ENCODE measurements at places on chromosomes 7 and 10.

DNA sequence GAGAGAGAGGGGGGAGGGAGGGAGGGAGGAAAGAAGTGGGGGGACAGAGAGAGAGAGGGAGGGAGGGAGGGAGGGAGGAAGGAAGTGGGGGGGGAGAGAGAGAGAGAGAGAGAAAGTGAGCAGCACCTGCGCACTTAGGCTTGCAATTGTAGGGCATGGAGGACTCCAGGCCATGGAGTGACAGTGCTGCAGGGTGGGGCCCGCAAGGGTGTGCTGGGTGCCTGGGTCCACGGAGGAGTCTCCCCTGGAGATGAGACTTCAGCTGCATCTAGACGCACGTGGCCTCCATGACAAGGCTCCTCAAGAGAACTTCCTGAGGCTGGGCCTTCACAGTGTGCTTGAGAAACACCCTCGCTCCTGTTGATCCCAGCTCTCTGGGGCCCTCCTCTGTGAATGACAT lies 44.5 kb downstream of the CLRN3 start:
- no peak for DNase-seq

GRCh38 chr10:75355706-75356105 lies 45.9 kb downstream of the ZNF503 start:
- DNase-seq: no peak

- DNase-seq: no peak
Observed at GRCh38 chr7:102191556-102192379, 94.9 kb upstream of the SH2B2 start.

DNA sequence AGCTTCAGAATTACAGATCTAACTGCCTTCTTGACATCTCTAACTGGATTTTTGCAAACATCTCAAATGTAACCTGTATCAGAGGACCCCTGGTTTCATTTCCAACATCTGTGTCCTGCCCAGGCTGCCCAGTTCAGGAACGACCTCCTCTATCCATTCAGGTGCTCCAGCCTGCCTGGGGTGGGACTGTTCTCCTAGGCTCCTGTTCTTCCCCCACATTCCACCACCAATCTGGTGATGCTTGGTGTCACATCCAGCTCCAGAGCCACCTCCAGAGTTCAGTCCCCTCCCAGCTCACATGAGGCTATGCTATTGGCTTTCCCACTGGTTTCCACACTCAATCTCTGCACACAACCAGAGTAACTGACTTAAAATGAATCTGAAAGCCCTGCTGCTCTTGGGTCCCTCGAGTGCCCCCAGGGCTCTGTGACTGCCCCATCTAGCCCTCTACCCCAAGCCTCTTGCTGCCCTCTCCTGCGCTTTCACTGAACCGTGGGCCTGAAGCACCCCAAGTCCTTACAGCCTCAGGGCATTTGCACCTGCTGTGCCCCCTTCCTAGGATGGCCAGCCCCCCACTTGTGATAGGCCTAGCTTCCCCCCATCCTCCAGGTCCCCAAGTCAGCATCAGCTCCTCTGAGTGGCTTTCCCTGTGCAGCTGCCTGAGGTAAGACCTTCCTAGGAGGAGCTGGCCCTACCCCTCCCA lies 46.1 kb downstream of the PPIF start:
- DNase-seq: no peak

DNA sequence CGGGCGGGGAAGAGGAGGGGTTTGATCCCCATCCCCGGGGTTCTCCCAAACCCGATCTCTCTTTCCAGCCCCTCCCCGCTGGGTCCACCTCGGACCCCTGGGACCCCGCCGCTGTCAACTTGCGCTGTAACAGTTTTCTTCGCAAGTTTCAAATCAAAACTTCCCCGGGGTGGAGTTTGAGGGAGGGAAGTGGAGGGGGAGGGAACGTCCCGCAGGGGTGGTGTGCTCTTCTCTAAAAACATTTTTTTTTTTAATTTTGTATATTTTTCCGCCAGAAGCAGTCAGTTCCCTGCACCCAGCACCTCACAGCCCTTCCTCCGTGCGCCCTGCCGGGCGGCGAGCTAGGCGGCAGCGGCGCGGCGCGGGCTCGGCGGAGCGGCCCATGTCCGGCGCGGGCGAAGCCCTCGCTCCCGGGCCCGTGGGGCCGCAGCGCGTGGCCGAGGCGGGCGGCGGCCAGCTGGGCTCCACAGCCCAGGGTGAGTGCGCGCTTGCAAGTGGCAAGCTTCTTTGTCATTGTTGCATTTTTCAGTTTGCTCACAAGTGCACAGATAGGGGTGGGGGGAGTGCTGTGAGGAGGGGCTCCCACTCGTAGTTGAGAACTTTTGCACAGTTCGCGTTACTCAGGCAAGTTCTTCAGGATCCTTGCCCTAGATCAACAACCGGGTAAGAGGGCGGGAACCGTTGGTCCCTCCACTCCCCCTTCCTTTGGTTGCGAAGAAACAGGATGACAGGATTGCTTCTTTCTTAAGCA lies 933 bp downstream of the MDFIC start:
- DNase-seq: no peak

GRCh38 chr10:43607199-43607573 lies 948 bp downstream of the ZNF485 start:
- no peak for DNase-seq

GRCh38 chr10:18860631-18861240 lies 187.9 kb upstream of the MALRD1 start:
- no peak for DNase-seq

- DNase-seq: no peak
Observed at GRCh38 chr7:84245835-84246234, 51.2 kb upstream of the SEMA3A start.

GRCh38 chr7:130492523-130493274 lies 814 bp downstream of the MEST start:
- DNase-seq: no peak

DNA sequence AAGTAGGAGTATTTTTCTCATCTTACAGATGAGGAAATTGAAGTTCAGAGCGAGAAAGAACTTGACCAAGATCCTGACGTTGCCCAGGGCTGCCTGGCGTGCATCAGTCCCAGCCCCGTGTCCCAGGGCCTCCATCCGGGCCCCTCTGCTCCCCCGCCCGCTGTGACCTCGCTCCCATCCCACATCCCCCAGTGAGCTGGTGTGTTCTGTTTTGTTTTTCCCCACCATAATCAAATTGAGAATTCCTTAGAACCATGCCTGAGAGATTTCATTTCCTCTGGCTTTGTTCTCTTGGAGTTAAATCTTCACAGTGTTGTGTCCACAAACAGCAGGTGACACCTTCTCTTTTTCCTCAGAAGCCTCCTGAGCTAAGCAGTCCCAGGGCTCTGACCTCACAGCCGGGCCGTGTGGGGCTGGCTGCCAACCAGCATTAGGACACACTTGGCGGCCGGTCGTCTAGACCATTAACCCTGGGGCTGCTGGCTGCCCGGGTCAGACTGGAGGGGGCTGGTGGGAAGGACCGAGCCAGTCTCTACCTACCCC lies 44.3 kb downstream of the PFKP start:
- no peak for DNase-seq

- DNase-seq: no peak
Observed at GRCh38 chr7:158106272-158106671, 481.4 kb downstream of the PTPRN2 start.

DNA sequence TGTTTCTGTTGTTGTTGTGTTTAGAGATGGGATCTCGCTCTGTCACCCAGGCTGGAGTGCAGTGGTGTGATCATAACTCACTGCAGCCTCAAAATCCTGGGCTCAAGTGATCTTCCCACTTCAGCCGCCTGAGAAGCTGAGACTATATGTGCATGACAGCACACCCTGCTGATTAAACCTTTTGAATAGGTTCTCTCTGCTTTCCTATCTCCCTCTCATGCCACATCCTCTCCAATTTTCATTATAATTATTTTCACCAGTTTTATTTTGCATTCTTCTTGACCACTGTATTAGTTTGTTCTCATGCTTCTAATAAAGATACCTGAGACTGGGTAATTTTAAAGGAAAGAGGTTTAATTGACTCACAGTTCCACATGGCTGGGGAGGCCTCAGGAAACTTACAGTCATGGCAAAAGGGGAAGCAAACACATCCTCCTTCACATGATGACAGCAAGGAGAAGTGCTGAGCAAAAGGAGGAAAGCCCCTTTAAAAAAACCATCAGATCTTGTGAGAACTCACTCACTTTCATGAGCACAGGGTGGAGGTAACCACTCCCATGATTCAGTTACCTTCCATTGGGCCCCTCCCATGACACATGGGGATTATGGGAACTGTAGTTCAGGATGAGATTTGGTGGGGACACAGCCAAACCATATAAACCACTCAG lies 12.9 kb downstream of the AGK start:
- no peak for DNase-seq

GRCh38 chr10:1114719-1115606 lies 58.8 kb downstream of the WDR37 start:
- no peak for DNase-seq

DNA sequence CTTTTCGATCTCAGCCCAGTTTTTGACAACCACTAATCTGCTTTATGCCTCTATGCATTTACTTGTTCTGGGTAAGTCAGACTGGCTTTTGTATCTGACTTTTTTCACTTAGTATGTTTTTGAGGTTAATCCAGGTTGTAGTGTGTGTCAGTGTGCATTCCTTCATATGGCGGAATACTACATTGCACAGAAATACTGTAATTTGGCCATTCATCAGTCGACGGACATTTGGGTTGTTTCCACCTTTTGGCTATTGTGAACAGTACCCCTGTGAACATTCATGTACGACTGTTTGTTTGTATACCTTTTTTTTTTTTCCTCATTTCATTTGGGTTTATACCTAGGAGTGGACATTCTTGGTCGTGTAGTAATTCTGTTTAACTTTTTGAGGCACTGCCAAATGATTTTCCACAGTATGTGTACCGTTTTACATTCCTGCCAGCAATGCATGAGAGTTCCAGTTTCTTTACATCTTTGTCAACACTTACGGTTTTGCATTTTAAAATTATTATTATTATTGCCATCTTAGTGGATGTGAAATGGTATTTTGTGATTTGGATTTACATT lies 57.4 kb downstream of the MKLN1 start:
- no peak for DNase-seq

GRCh38 chr10:89269433-89270152 lies 18.0 kb upstream of the LIPA start:
- DNase-seq: no peak

DNA sequence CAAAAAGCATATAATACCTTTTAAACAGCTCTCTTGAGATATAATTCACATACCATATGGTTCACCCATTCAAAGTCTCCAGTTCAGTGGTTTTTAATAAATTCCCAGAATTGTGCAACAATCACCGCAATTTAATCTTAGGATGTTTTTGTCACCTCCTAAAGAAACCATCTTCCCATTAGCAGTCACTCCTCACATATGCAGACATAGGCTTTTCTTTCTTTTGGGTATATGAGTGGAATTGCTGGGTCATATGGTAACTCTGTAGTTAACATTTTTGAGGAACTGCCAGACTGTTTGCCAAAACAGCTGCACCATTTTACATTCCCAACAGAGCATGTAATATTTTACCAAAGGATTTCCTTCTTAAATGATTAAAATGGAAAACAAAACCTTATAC lies 57.0 kb downstream of the CC2D2B start:
- DNase-seq: no peak

DNA sequence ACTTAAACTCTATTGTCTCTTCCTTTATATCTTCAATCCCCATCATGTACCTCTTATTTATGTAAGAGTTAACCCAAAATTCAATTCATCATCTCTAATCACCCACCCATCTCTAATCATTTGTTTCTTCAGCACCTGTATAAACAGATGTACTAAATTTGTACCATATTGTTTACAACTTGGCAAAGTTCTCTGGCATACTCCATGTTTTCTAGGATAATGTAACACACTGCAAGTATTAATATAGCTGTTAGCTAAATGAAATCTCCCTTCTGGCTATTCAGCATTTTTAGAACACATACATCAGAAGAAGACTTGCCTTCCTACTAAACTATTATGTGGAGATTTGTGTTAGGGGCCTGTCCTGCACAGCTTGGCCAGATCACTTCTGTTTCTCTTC lies 33.1 kb downstream of the MALSU1 start:
- DNase-seq: no peak
